ENCODE measurements at places on chromosomes 1 and 21.

DNA sequence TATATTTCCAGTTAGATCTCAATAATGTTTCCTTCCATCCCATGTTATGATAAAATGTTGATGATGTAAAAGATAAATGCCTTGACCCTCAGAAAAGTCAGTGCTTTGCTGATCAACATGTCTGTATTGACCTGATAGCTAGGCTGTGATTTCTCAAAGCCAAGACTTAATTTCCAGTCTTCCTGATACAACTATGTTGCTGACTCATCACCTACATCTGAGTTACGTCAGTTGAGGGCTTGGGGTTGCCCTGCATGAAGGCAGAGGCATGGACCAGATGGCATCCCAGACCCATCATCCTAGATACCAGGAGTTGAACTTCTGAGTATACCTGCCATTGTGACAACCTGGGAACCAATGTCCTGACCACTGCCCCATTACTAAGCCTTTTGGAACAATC lies 4.8 kb downstream of the LCE1D start:
- DNase-seq, result no peak

DNA sequence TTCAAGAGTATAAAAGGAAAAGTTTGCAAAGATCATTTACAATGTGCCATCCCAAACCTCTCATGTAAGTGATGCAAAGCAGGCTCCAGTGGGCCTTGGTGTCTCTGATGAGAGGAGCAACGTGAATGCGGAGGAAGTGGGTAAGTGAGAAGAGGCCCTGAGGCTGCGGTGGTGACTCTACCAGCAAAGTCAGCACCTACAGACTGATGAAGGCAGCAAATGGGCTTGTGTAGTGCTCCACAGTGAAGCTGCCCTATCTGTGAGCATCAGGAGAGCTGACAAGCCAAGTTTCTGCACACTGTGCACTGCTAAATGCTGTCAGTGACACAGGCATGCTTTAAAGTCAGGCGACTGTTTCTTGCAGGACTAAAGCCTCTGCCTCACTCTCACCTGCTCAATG lies 15.6 kb upstream of the RAP1A start:
- DNase-seq, result no peak

DNA sequence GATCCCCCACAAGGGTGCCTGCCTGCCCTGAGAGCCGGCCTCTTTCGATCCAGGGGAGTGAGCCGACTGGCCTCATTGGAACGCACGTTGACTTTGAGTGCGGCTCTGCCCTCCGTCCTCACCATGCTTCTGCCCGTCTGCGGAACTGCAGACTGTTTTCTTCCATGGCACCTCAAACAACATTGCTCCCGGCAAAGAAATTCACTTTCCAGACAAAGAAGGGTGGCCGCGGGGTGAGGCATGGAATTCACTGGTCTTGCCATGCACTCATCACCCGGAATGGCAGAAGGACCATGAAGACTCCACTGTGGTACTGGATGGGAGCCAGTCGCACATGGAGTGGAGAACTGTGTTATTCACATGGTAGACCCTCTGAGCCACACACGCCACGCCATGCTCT lies 169.5 kb downstream of the NPHP4 start:
- no peak for DNase-seq

DNA sequence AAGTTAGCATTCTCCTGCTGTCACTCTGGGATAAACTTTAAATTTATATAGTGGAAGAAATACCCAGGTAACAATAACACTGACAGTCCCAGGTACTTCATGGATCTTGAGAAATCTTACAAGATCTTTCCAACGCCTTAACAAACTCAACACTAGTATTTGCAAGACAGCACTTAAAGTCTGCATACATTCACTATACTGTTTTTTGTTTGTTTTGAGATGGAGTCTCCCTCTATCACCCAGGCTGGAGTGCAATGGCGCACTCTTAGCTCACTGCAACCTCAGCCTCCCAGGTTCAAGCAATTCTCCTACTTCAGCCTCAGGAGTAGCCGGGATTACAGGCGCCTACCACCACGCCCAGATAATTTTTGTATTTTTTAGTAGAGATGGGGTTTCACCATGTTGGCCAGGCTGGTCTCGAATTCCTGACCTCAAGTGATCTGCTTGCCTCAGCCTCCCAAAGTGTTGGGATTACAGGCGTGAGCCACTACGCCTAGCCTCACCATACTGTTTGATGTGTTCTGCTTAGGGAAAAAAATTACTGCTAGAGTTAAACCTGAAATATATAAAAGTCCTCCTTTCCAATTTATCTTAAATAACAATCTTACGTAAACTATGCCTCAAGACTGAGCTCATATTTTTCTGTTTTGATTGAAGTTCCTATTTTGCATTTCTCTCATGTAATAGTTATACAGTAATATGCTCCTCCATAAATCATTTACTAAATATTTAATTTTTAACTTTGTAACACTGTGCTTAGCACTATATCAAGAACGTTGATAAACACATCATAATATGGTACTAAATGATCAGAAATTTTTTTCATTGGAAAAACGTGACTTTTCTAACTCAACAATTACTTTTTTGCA lies 17.5 kb downstream of the EYA3 start:
- no peak for DNase-seq

DNA sequence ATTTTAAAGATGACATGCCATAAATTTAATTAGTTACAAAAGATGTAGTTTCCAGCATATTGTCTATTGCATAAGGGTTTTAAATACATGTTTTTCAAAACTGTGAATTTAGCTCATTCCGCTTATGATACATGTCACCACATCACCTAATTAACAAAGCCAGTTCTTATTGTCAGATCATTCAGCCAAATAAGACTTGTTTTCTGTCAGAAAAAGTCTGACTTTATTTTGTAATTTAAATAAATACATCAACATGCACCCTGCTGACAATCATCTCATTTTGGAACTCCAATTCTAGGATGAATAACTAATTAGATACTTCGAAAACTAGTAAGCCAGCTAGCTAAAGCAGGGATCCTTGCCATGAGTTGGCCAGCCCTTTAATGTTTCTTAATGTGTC lies 110.9 kb upstream of the APP start:
- DNase-seq, result no peak

GRCh38 chr21:15592271-15592860 lies 137.4 kb upstream of the USP25 start:
- DNase-seq, result peak; percentile 40

DNA sequence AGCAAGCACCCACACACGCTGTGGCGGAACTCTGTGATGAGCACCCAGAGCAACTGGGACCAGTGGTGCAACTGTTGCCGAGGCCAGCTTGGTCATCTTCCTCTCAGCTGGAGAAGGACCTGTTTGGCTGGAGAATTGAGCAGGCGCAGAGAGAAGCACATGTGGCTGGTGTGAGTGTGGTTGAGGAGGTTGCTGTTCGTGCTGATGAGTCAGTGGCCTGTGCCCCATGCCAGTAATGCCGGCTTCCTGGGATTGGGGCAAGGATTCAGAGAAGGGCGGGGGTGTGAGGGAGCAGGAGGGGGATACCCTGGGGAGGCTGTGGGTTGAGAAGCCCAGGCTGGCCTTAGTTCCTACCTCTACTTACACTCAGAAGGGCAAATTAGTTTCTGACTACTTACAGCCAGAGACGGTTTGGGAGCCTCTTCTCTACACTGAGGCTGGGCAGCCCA lies 57.5 kb upstream of the EPS8L3 start:
- peak; percentile 68 for DNase-seq

DNA sequence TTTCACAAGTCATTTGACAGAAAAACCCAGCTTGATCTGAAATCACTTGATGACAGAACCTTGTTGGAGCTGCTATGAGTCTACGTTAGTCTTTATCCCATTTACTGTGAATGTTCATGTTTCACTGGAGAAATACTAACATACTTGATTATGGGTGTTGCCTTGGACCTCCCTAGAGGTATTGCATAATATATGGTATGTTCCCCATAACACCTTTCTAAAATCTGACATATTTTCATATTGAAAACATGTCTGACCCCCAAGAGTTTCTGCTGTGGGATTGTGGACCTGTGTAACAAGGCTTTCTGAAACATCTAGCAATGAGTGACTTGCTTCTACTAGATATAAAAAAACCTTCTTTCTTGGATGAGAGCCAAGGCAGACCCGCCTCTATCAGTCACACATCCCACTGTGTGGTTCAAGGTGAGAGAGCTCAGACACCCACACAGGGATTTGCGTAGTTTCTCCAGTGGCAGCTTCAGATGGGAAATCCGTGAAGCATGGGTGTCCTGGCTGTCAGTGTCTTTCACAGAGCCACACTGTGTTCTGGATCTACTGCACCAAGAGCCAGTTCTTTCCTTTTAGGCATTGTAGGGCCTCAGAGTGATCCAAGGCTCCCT lies 4.6 kb downstream of the NENF start:
- no peak for DNase-seq

DNA sequence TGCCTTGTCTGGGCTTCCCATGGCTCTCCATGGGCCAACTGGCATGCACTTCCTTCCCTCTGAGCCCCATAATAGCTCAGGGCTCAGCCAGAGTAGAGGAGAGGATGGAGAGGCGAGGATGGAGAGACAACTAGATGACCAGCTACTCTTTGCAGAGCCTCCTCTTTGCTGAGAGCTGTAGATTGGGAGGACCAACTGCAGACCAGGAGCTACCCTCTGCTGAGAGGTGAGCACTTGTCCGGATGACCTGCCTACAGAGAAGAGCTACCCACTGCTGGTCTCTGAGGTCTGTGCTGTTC lies 58.0 kb upstream of the ETV3 start:
- DNase-seq, result no peak

GRCh38 chr1:13908128-13908527 lies 208.1 kb downstream of the PRDM2 start:
- DNase-seq, result no peak

DNA sequence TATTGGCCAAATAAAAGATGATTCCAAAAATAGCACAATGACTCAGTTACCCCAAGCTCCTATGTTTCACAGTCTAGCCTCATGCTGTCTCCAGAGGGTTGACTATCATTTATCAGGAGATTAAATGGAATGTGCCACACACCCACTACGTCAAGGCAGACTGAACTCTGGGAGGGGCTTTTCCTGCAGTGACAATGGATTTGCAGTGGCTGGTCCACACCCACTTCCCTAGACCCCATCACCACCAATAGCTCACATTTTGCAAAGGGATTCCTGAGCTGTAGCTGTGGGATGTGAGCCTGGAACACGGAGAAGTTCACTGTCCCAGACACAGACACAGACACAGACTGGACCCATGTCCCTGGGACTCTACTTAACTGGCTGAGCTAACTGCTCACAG lies 77.1 kb downstream of the HLCS start:
- DNase-seq, result no peak

DNA sequence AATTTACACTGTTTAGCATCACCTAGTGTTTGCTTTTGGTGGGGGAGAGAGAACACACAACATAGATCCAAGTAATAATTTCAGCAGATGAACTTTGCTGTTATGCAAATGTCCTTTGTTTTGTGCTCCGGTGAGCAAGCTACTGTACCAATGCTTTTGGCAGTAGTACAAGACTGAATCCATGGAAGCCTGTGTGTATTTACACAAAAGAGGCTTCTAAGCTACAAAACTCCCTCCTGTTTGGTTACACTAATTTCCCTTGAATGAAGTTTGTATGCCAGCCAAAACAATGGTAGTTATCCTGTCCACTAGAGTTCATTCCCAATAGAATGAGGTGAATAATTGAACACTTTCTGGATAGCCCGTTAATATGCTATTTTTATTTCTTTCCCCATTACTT lies 320.5 kb downstream of the KCTD3 start:
- no peak for DNase-seq

DNA sequence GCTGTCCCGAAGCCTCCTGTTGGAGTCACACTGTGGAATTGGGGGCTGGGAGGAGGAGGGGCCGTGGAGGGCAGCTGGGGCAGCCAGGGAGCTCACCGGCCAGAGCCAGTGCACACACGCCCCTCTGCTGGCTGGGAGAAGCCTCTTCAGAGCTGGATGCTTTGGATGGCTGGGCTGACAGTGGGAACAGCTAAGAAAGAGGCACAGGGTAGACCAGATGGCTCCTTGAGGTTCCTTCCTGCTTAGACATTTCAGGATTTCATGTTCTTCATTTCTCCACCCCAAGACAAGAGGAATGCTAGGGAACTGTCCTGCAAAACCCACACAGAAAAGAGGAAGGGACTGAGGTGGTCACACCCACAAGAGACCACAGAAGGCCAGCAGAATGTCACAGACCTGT lies 254.8 kb upstream of the VAMP3 start:
- no peak for DNase-seq

DNA sequence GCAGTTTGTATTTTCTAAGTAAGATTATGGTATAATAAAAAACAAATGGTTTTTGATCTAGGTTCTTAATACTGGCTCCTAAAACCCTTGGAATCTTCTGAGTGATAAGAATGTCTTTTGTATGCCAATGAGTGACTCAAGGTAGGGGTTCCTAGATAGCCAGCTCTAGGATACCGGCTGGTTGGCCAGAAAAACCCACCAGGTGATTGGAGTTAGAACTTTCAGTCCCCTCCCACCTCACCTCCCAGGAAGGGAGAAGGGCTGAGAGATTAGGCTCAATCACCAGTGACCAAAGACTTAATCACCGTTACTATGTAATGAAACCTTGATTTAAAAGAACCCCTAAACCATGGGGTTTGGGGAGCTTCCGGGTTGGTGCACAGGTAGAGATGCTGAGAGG lies 8.7 kb upstream of the BRDT start:
- DNase-seq, result no peak

- no peak for DNase-seq
Measured at GRCh38 chr1:226988334-226988666, 48.2 kb downstream of the COQ8A start.

GRCh38 chr1:29488086-29488793 lies 251.9 kb downstream of the PTPRU start:
- DNase-seq, result no peak

- no peak for DNase-seq
Measured at GRCh38 chr1:118842452-118843201, 145.5 kb downstream of the TBX15 start.

DNA sequence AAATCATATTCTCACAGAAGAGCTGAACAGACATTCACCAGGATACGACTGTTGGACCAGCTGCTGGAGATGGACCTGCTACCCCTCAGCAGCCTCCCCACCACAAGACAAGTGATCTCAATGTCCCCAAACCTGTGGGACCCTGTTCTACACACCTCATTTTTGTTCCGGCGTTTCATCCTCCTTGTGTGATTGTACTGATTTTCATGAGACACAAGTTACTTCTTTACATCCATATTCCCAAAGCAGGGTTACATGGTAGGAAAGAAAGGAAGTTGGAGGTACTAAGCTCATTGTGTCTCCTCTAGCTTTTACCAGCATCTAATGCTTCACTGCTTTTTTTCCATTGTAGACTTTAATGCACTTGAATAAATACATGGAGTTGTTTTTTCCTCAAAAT lies 8.7 kb downstream of the ADAMTS1 start:
- no peak for DNase-seq

- DNase-seq, result no peak
Measured at GRCh38 chr1:61035880-61036279, 46.5 kb upstream of the NFIA start.

DNA sequence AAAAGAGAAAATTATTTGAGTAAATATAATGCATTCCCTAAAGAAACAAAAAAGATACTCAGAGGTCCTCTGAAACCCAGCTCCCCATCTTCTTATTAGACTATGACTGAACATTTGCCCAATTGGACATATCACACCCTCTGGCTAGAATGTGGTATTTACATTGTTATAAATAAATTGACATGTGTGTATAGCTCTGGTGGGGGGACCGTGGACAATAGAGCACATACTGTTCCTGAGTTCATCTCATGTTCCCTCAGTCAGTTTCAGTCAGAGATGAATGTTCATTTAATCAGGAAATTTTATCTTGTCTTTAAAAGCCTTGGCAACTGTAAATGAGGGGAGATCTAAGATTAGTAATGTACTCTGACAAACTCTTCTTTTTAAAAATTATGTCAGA lies 459.3 kb upstream of the ADAMTS5 start:
- no peak for DNase-seq

GRCh38 chr1:156476501-156477298 lies 23.9 kb downstream of the MEF2D start:
- peak; percentile 29 for DNase-seq

- no peak for DNase-seq
Measured at GRCh38 chr1:206508130-206508889, 979 bp downstream of the RASSF5 start.

Measured in kidney glomerular epithelial cell (primary cell).